HS-5 (cell line): ENCODE measurements at places on chromosomes 6 and 20.

DNA sequence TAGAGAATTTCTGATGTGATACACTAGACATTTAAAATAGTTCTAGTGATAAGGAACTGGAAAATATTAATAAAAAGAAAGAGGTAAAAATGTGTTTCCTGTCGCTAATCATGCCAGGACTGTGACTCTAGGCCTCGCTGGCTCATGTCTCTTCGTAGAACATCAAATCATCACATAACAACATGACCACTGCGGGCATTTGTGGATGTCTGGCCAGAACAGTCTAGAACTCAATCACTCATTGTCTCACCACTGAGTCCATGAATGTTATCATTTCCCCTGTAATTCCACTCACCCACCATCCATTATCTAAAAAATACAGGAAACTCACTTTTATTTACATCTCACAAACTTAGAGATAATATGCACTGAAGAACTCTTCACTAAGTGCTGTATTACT is 3.4 kb downstream of the HMGN3 start:
- no peak for DNase-seq

GRCh38 chr20:31918466-31919105 is 33.3 kb downstream of the PDRG1 start:
- no peak for DNase-seq

- DNase-seq, result no peak
Measured at GRCh38 chr6:30998785-30999184, 11.5 kb upstream of the MUC22 start.

GRCh38 chr6:29553268-29554057 is 6.1 kb downstream of the UBD start:
- DNase-seq, result peak; percentile 13

GRCh38 chr20:32743237-32744112 is at the start of gene COMMD7:
TSS of gene COMMD7 (minus strand) at chr20:32743467. CDS start at chr20:32743391, 76 bp downstream.
- DNase-seq, result no peak

GRCh38 chr6:167455371-167455770 is 130.5 kb downstream of the TTLL2 start:
- DNase-seq, result no peak

GRCh38 chr6:37456816-37457560 is 24.0 kb downstream of the CMTR1 start:
- DNase-seq, result peak; percentile 77

DNA sequence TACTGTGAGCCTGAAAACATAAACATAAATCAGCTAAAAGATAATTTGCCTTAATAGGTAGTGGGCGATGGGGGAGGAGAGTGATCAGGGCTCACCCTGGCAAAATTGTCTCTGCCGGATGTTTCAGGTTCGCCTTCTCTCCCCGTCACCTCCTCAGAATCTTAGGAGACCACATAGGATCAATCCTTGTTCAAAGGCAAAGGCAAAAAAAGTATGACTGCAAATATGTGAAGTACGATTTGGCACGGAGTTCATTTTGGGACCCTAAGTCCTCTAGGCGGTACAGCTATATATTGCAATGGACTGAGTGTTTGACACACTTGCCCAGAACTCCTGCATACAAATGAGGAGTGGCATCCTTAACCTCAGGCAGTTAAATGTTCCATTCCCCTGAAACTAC is 649.2 kb upstream of the FLRT3 start:
- no peak for DNase-seq

GRCh38 chr20:53413186-53413631 is 180.4 kb downstream of the ZNF217 start:
- no peak for DNase-seq

DNA sequence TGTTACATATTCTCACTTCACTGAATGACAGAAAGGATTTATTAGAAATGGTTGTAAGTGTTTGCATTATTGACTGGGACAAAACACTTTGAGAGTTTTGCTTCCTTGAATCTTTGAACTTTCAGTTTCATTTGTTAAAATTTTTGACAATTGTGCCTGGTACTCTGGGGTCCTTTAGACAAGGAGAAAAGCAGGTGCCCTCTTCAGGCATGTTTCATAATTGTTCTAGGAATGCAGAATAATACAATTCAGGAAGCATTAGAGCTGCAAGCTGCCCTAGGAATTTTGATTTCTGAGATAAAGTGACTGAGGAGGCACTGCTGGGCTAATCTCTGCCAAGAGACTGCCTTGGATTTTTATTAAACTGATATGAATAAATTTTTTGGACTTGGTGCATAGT is 49.7 kb downstream of the TOP1 start:
- DNase-seq, result peak; percentile 45

DNA sequence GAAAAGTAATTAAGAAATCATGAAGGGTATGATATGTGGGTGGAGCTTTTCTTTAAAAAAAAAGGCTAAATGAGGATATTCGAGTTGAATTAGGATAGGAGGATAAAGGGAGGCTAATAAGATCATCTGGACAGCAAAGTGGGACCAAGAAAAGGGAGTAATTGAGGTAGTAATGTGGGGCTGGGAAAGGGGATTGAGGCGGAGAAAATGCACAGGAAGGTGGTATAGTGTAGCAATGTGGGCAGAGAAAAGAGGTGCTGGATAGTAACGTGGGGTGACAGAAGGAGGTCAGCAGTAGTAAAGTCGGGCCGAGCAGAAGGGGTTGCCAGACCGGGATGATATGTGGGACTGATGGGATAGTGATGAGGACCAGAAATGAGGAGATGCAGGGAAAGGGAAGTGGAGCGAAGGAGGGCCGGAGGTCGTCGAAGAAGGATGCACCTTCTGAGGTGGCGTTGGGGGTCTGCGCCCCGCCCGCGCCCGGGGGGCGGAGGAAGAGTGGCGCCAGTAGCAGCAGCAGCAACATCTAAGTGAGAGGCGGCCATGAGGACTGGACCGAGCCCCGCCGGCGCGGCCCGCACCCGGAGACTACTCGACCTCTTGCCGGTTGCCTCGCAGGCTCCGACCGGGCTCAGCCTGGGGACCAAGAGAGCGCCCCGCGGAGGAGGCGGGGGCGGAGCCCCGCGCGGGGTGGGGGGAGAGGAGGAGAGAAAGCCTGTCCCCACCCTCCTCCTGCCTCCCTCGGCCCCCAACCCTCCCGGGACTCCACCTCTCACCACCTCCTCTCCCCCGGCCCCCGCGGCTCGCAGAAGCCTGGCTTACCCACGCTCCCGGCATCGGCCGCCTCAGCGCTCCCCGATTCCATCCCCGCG is 887 bp downstream of the GABBR1 start:
- no peak for DNase-seq

DNA sequence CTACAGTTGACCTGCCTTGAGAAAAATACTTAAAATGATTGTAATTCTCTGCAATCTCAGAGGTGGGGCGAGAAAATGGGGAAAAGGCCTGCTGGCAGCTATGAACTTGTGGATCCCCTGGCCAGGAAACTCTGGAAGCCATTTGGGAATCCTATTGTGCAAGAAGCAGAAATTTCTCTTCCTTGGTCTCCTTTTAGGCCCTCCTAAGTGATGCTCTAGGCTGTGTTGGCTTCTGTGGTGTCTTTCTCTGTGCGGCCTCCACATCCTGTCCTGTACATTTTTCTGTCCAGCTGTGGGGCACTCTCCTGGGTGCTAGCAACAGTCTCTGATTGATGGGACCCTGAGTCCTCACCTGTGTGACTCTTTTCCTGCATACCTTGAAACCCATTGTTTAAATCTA is 290.9 kb downstream of the FARS2 start:
- no peak for DNase-seq

DNA sequence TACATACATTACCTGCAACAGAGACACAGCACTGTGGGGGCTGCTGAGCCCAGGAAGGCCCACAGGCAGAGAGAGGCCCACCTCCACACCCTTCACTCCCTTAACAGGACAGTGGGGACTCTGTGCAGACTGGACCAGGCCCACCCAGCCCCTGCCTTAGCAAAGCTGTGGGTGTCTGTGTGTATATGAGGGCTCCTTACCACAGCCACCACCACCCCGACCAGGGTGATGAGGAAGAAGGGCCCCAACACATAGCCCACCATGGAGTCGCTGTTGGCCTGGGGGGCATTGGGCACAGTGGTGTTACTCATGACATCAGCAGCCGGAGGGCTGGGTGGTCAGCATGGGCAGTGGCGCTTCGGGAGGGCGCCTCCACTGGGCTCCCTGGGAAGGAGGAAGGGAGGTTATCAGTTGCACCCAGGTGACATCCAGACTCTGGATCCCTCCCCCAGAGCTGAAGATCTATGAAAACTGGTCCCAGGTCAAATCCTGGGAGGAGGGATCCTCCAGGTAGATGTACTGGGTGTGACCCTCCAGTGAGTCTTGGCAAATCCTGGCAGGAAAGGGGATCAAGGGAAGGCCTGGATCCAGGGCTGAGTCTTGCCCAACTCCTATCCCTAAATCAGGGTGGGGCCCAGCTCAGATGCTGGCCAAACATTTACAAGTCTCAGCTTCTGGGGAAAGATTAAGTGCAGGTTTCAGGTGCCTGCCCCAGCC is 1.2 kb downstream of the SMIM29 start:
- DNase-seq, result no peak

GRCh38 chr6:34489207-34489805 is 23.4 kb downstream of the PACSIN1 start:
- DNase-seq, result peak; percentile 5

- DNase-seq, result no peak
Measured at GRCh38 chr6:52152711-52153160, 33.4 kb upstream of the IL17A start.

GRCh38 chr6:29667158-29667557 is 10.3 kb downstream of the MOG start:
- no peak for DNase-seq

GRCh38 chr6:45187836-45188235 is 140.3 kb upstream of the RUNX2 start:
- DNase-seq, result peak; percentile 43

- no peak for DNase-seq
Measured at GRCh38 chr20:49318091-49318429, 40.2 kb upstream of the ZNFX1 start.

DNA sequence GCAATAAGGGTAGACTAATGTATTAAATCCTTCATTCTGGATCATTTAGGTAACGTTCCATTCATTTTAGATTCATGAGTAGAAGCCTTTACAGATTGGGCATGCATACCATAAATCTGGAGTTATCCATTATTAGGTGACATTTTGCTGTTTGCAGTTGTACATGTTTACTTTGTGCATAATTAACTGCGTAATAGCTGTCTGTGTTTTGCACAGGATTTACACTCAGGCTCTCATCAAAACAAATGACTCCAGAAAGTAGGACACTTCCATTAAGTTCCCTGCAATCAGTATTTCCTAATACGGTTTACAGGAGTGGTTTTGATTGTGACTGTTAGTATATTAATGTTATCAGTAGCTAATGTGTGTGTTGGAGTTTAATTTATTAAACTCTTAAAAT is 997.4 kb downstream of the HACE1 start:
- DNase-seq, result no peak

DNA sequence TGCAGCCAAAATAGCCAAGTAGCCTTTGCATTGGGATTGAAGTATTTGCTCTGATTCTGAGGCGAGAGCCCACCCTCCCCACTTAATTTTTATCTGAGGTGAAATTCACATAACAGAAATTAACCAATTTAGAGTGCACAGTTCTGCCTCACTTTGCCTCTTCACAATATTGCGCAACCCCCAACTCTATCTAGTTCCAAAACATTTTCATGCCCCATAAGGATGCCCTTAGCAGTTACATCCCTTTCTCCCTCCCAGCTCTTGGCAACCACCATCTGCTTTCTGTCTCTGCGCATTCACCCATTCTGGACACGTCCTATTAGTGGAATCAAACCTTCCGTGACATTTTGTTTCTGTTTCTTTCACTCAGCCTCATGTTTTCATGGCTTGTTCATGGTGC is 9.0 kb downstream of the MAS1L start:
- no peak for DNase-seq

DNA sequence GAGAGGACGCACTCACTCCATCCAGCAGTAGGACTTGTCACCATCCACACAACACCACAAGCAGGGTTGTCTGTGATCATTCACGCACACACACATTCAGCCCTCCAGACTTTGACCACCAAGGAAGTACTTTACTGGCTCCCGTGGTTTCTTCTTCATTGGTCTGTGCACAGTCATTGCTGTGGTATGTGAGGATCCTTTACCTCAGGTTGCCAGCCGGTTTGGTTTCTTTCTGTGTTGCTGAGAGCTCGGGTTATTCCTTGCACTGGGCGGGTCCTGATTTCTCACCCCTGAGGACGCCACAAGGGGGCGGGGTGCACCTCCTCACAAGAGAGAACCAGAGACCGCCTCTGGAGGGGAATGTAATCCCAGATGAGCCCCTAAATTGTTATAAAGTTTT is 11.2 kb downstream of the SLC35A1 start:
- DNase-seq, result peak; percentile 28

DNA sequence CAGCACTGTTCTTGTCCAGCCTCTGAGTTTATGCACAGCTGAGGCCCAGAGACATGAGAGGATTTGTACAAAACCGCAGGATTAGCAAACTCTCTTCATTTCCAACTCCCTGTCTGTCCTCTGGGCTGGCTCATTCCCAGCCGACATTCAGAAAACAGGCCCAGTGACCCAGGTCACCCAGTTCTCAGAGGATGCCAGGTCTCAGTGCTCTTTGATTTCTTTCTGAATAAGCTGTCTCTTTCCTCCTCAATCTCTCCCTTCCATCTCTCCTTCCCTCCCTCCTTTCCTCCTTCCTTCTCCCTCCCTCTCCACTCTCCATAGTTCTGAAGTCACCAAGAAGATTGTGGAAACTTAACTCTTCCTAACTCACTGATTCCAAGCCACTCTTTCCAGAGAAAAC is 372.7 kb upstream of the SULF2 start:
- no peak for DNase-seq

DNA sequence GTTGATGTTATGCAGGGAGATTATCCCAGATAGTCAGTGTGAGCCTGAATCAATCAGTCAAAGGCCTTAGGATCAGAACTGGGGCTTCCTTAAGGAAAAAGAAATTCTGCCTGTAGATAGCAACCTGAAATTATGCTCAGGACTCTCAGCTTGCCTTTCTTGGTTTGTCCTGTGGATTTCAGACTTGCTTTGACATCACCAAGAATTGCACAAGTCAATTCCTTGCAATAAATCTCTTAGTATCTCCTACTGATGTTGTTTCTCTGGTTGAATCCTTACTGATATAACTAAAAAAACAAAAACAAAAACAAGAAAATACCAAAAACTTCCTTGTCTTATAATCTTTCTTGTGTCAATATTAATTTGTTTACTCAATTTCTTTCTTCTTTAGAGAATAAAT is 258.9 kb upstream of the TCF21 start:
- DNase-seq, result no peak

DNA sequence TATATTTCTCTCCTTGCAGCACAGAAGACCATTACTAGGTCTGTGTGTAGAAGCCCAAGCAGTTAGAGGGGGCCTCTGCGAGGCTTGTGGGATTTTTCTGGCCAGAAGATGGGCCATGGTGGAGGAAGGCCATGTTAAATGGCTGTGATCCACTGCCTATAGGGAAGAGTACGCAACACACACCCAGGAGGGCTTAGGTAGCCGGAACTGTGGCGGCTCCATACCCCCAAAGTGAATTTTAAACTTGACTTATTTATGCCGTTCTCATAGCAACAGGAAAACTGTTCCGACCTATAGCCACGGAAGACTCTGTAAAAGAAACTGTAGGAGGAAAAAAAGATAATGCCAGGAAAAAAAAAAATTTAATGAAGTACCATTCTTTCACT is 69.5 kb downstream of the SLX4IP start:
- no peak for DNase-seq

- DNase-seq, result no peak
Measured at GRCh38 chr6:108556866-108557493, 3.7 kb upstream of the FOXO3 start.

GRCh38 chr6:25706314-25707014 is 48.1 kb upstream of the SLC17A4 start:
- no peak for DNase-seq

GRCh38 chr6:84340422-84340821 is 113.0 kb upstream of the CEP162 start:
- no peak for DNase-seq
